ENCODE measurements at places on chromosomes 3 and 15. TPM values are rescaled to one million over a fixed set of nuclear protein-coding genes. Genes with fewer than 3 reads are reported as not detected.

DNA sequence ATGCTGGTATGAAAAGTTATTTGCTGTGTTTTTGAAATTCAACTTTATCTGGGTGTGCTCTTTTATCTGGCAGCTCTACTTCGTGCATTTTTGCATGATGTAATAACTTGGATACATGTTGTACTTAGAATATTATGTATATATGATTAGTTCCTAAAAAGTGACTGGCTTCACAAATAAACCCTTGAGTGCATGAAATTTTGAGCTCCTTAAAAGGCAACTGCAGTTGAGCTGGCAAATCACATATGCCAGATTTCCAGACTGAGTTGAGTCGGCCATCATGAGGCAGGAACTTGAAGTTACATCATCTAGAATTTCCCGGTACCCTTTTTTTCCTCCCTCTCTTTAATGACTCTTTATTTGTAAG, 162.5 kb downstream of the FNDC3B start:
- H3K27me3 ChIP-seq, result no peaks in the 10 kb centered on the region

GRCh38 chr15:66592505-66593218, 26.9 kb upstream of the LCTL start:
- H3K4me3 ChIP-seq, result no peak overlapping the region
- H3K4me1 ChIP-seq, result no peaks in the 10 kb centered on the region
- H3K36me3 ChIP-seq, result no peaks in the 10 kb centered on the region
- no peak for DNase-seq

DNA sequence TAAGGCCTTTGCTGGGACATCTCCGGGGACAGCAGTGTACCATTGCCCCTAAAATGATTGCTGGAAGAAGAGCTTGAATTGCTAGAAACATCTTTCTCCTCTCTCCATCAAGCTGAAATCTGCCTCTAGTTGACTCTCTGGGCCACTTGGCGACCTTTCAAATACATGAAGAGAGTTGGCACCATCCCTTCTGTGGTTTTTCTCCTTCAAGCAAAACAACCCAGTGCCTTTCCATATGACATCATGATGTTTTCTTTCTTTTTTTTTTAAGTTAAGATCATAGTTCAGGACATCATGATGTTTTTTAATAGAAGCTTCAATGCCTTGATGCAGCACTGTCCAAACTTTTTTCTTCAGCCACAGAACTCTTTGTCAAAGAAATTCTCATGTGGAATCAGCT, 144.0 kb upstream of the PTPRG start:
- H3K27me3 ChIP-seq, result peaks cover 1% of the 10 kb centered on the region
- peaks cover 8% of the 10 kb centered on the region for H3K4me1 ChIP-seq
- no peak for DNase-seq
- H3K36me3 ChIP-seq, result no peaks in the 10 kb centered on the region
- no peak overlapping the region for H3K27ac ChIP-seq
- no peak overlapping the region for H3K4me3 ChIP-seq

DNA sequence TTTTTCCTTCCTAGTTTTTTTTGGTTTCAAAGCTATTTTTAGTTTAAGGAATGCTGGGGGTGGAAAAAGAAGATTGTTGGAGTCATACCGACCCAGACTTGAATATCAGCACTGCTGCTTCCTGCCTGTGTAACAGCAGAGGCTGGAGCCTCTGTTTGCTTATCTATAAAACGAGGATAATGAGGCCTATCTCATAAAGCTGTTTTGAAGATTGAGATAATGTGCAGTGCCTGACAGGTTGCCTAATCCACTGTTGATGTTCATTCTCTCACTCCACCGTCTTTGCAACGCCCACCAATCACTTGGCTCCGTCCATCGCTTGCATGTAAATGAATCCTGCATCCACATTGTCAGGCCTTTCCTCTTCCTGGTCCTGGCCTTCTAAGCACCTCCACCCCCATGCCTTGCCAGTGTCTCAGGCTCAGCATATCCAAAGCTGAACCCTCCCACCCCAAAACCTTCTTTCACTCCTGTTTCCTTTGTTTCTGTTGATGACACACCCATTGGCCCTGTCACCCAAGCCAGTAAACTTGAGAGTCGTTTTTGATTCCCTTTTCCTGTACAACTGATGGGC, 94.9 kb downstream of the MEX3B start:
- peaks cover 2% of the 10 kb centered on the region for H3K4me1 ChIP-seq
- no peak overlapping the region for H3K4me3 ChIP-seq
- H3K36me3 ChIP-seq, result no peaks in the 10 kb centered on the region
- DNase-seq, result no peak
- peaks cover 5% of the 10 kb centered on the region for H3K27me3 ChIP-seq

DNA sequence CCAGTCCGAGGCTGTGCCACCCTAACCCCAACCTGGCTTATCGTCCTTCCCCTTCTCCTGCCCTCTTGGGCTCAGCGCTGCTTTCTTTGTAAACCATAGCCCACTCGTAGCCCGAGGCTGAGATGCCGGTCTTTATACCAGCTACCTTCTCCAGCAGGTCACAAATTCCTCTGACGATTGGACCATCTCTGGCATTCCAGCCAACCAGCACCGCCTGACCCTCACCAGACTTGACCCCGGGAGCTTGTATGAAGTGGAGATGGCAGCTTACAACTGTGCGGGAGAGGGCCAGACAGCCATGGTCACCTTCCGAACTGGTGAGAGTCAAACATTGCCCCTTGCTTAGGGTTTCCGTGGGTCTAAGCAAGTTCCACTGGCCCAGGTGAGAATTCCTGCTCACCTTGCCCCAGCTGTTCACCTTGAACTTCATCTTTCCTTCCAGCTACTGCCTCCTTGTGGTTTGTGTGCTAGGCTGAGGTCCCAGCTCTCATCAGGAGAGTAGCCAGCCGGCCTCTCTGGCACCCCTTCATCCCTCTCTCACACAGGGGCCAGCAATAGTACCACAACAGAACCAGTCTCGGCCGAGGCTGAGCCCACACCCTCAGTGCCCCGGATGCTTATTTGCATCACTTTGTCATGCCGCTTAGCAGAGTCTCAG, 66.7 kb downstream of the BOC start:
- H3K27ac ChIP-seq, result no peak overlapping the region
- H3K4me1 ChIP-seq, result peaks cover 5% of the 10 kb centered on the region
- DNase-seq, result no peak
- H3K36me3 ChIP-seq, result no peaks in the 10 kb centered on the region
- H3K4me3 ChIP-seq, result no peak overlapping the region
- H3K27me3 ChIP-seq, result no peaks in the 10 kb centered on the region

- H3K4me3 ChIP-seq, result no peak overlapping the region
- no peaks in the 10 kb centered on the region for H3K4me1 ChIP-seq
- H3K27me3 ChIP-seq, result no peaks in the 10 kb centered on the region
- H3K27ac ChIP-seq, result no peak overlapping the region
Measured at GRCh38 chr3:172119266-172119969, 80.0 kb downstream of the FNDC3B start.

Gene CX3CR1
- 0.07 TPM for total RNA-seq

Gene TUSC2
- total RNA-seq, result 19.7 TPM

All from activated CD4-positive, alpha-beta memory T cell treated with anti-CD3 and anti-CD28 coated beads for 36 hours (primary cell).